T-helper 1 cell treated with Interleukin-12 subunit alpha and Interleukin-12 subunit beta and Interleukin-4 antibody, amounts not matched to agents 30 ng/mL and 1 ng/mL, for 36 hours (primary cell): ENCODE measurements at places on chromosomes 5 and 9. TPM values are rescaled to one million over a fixed set of nuclear protein-coding genes. Genes with fewer than 3 reads are reported as not detected.

Gene SCGB3A2
- total RNA-seq: not detected in 2 replicates

Gene OBP2B
- not detected in 2 replicates for total RNA-seq

Gene GFI1B
- total RNA-seq: not detected in 2 replicates

Gene GPX3
- total RNA-seq: not detected in 2 replicates

Gene CDKN2AIPNL
- total RNA-seq: 22.4 and 24.6 TPM in 2 replicates

Gene GABRA6
- total RNA-seq: not detected in 2 replicates

Gene STARD4
- total RNA-seq: 82.7 and 85.5 TPM in 2 replicates

Gene IFNA2
- not detected in 2 replicates for total RNA-seq

Gene FOXD4L5
- 0.15 and 0.32 TPM in 2 replicates for total RNA-seq

Gene RBM18
- 22.6 and 23.9 TPM in 2 replicates for total RNA-seq

Gene GSN
- 2.9 and 4.5 TPM in 2 replicates for total RNA-seq

Gene CDH9
- total RNA-seq: not detected in 2 replicates

Gene OR2V1
- not detected in 2 replicates for total RNA-seq

Gene IFNB1
- not detected in 2 replicates for total RNA-seq

Gene MEIKIN
- not detected in 2 replicates for total RNA-seq

Gene ZNF608
- total RNA-seq: 0.29 and 0.32 TPM in 2 replicates

Gene COL27A1
- 1.2 TPM in 2 replicates for total RNA-seq

Gene ANKRD55
- total RNA-seq: 6.4 and 7.5 TPM in 2 replicates

Gene PLPPR1
- total RNA-seq: not detected in 2 replicates

Gene TERT
- 2.6 and 3.3 TPM in 2 replicates for total RNA-seq

Gene CDC25C
- 7.5 and 9.1 TPM in 2 replicates for total RNA-seq

Gene FABP6
- not detected in 2 replicates for total RNA-seq

Gene CAVIN4
- total RNA-seq: 0.12 and 0.20 TPM in 2 replicates

Gene GPR150
- 0.22 and 0.54 TPM in 2 replicates for total RNA-seq

Gene GLRA1
- not detected in 2 replicates for total RNA-seq

Gene VCAN
- total RNA-seq: 0.49 and 1.0 TPM in 2 replicates

Gene IL9
- total RNA-seq: 0.51 and 1.3 TPM in 2 replicates

Gene FAM200C
- total RNA-seq: 0.51 and 0.81 TPM in 2 replicates

Gene LHX3
- not detected in 2 replicates for total RNA-seq

Gene GNA14
- not detected in 2 replicates for total RNA-seq

Gene MORN5
- total RNA-seq: not detected in 2 replicates

Gene NUTM2G
- not detected in 2 replicates for total RNA-seq

Gene ZFP37
- total RNA-seq: 0.10 and 0.15 TPM in 2 replicates

Gene PRR16
- not detected in 2 replicates for total RNA-seq

Gene FBP2
- not detected in 2 replicates for total RNA-seq

Gene CCL21
- total RNA-seq: not detected in 2 replicates

Gene SLC30A5
- 44.6 and 44.9 TPM in 2 replicates for total RNA-seq

Gene OR1Q1
- total RNA-seq: not detected in 2 replicates

Gene CCNJL
- not detected in 2 replicates for total RNA-seq

Gene TNFSF15
- 3.8 and 3.9 TPM in 2 replicates for total RNA-seq

Gene PAX5
- 0.32 and 0.34 TPM in 2 replicates for total RNA-seq

Gene MGAT4B
- total RNA-seq: 99.8 and 100 TPM in 2 replicates

Gene ALDOB
- not detected in 2 replicates for total RNA-seq

Gene UBE2QL1
- 0.39 and 0.41 TPM in 2 replicates for total RNA-seq

Gene FGD3
- total RNA-seq: 129 and 133 TPM in 2 replicates

Gene PCAT7
- total RNA-seq: not detected in 2 replicates

Gene LCN10
- 0.07 TPM in 1 of 2 replicates, not detected in the other for total RNA-seq

Gene IFNA21
- not detected in 2 replicates for total RNA-seq

Gene N4BP3
- 2.0 and 2.1 TPM in 2 replicates for total RNA-seq

Gene ARHGEF37
- total RNA-seq: 0.47 and 1.0 TPM in 2 replicates

Gene UCK1
- 23.0 and 30.4 TPM in 2 replicates for total RNA-seq

Gene ZBED3
- 0.29 and 0.46 TPM in 2 replicates for total RNA-seq

Gene PCDHA1
- total RNA-seq: not detected in 2 replicates
